ENCODE measurements at places on chromosomes 12 and 14. TPM values are rescaled to one million over a fixed set of nuclear protein-coding genes. Genes with fewer than 3 reads are reported as not detected.

The C12orf54 gene
- total RNA-seq = 0.50 TPM

DNA sequence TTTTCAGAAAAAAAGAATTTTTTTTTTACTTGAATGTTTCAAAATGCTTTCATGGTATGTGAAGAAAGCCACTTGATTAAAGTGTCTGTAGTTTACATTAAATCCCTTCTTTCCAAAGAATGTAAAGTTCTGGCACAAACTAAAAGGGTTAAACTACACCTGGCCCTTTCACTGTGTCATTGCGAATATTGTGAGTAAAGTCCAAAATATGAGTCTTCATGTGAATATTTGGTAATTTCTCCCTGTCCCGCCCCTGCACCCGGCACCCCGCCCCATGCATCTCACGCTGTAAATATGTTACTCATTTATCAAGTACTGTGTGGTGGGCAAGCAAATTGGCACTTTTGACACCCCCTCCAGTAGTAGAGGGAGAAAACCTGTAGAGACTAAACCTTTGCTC is 274.7 kb downstream of the TTC6 start:
- no peak for DNase-seq

- DNase-seq = no peak
Observed at GRCh38 chr14:78048120-78048519, 122.1 kb upstream of the NRXN3 start.

The PPP1R1A gene
- 18.7 TPM for total RNA-seq

The CYP46A1 gene
- total RNA-seq = 5.5 TPM

DNA sequence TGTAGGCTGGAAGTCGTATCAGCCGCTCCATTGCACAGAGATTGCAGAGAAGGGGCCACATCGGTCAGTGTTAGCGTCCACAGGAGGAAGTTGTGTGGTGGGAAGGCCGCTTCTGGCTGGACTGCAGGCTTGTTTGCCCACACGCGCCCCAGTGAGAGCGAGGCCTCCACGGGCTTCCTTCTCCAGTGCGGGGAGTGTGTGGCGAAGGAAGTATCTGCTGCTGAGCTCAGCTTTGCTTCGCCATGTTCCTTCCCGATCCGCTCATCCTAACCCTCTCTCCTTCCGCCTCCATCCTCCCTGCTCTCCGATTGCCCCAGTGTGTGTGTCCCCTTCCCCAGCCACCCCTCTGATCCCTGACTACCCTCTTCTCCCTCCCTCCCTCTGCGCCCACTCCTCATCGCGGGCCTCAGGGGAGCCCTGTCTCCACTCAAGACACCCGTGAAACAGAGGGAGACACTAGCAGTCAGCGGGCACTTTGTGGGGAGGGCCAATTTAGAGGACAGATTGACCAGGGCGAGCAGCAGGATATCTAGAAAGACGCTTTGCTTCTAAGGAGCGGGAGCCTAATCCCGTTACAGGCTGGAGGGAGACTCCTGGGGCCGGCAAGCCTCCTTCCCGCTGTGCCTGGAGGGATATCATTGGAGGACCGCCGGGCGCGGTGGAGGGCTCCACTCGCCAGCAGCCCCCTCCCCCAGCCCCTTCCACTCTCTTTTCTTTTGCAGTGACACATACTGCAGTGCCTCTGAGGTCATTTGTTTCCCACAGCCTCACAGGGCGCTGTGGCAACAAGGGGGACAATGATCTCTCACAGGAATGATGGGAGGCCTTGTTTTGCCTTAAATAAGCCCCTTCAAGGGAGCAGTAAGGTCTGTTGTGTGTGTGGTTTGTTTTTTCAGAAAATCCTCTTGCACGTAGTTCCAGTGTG is 428.8 kb downstream of the ZFP36L1 start:
- DNase-seq = peak; percentile 86

DNA sequence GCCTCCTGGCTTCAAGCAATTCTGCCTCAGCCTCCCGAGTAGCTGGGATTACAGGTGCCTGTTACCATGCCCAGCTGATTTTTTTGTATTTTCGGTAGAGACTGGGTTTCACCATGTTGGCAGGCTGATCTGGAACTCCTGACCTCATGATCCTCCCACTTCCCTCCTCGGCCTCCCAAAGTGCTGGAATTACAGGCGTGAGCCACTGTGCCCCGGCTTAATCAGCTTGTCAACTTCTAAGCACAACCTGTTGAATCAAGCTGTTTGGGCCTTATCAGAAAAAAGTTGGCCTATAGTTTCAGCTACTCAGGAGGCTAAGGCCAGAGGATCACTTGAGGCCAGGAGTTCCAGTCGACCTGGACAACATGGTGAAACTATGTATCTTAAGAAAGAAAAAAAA is 7.9 kb downstream of the MARK3 start:
- no peak for DNase-seq

DNA sequence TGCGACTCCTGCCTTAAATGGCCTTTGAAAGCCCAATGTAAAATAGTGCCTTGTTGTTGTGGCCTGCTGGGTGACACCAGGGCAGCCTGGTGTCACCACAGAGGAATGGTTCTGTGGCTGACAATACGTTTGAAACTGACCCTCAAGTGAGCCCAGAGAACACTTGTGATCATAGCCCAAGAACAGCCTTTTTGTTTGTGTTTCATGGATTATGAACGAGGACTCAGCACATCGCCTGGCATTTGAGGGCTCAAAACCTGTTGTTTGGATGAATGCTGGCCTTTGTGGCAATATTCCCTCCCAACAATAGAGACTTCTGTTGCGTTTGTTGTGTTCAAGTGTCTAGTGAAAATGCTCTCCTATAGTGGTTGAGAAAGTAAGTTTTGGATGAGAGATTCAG is 48.5 kb downstream of the TSPAN9 start:
- DNase-seq = no peak

The MDGA2 gene
- total RNA-seq = 99.0 TPM

The SLCO1B1 gene
- total RNA-seq = not detected

DNA sequence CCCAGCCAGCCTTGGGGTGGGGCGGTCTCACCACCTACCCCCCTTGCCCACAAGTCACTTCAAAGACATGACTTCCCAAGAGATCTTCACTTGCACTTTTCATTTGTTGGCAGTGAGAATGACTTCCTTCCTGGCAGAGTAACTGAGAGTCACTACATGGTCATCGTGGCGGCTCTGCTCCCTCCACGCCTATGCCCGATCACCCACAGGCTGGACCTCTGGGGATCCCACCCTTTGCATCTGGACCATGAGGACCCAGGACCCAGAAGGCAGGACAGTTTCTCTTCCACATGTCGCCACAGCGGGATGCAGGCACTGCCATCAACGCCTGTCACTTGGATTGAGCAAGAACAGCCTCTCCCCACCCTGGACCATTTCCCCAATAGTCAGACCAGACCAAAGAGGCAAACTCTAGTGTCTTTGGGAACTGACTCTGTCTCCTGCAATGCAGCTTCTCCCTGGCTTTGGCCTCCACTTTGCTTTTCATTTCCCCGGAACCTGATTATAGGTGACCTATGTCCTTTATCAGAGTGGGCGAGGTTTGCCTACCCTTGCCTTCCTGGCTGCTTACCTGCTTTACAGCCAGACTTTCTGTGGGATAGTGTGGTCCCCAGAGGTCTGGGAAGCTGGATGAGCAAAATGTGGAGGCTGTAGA is 3.6 kb downstream of the VDR start:
- DNase-seq = no peak

The PTPN6 gene
- total RNA-seq = 8.4 TPM

- peak; percentile 94 for DNase-seq
Observed at GRCh38 chr14:59919570-59920377, at the start of gene LRRC9. LRRC9 (plus strand) TSS chr14:59920144.

DNA sequence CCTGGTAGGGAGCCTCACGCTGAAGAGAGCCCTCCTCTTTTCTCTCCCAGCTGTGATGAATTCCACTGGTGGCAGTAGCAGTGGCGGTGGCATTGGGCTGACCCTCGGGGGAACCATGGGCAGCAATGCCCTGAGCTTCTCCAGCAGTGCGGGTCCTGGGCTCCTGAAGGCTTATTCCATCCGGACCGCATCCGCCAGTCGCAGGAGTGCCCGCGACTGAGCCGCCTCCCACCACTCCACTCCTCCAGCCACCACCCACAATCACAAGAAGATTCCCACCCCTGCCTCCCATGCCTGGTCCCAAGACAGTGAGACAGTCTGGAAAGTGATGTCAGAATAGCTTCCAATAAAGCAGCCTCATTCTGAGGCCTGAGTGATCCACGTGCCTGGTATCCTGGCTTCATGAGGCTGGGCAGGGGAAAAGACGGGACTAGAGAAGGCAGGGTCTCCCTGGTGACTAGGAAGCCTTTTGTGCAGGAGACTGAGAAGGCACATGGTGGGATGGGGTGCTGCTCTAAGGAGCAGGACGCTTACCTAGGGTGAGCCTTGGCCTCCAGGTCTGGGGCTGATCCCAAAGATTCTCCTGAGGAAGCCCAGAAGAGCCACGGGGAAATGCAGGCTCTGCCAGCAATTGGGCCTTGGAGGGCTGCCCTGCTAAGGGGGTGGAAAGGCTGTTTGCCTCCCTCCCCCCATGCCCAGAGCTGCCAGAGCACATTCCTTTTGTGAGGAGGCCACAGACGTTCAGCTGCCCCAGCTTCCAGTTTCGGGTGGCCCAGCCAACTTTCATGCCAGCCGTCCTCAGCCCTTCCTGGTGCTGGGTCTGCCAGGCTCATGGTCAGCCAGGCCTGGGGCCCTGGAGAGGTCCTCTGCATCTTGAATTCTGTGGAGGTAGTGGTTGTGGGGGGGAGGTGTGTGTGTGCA is 15.8 kb downstream of the KRT7 start:
- DNase-seq = no peak

- no peak for DNase-seq
Observed at GRCh38 chr12:31035226-31035625, 38.4 kb upstream of the DDX11 start.
